NCI-H187 (cell line): ENCODE measurements at places on chromosomes 2 and 18.

DNA sequence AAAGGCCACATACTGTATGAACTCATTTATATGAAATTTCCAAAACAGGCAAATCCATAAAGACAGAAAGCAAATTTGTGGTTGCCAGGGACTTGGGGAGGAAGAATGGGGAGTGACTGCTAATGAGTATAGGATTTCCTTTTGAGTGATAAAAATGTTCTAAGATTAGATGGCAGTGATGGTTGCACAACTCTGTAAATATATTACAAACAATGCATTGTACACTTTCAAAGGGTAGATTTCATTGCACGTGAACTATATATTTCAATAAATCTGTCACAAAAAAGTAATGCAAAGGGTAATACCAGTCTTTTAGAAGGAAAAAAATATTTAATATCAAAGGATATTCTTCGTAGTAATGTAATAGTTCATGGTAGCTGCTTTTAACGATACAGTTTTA is 63.7 kb upstream of the PROKR1 start:
- DNase-seq, result no peak

- no peak for DNase-seq
These were observed 1.7 kb downstream of the EGR4 start for GRCh38 chr2:73291461-73292315.

GRCh38 chr18:60675801-60676200 is 303.2 kb upstream of the MC4R start:
- no peak for DNase-seq

DNA sequence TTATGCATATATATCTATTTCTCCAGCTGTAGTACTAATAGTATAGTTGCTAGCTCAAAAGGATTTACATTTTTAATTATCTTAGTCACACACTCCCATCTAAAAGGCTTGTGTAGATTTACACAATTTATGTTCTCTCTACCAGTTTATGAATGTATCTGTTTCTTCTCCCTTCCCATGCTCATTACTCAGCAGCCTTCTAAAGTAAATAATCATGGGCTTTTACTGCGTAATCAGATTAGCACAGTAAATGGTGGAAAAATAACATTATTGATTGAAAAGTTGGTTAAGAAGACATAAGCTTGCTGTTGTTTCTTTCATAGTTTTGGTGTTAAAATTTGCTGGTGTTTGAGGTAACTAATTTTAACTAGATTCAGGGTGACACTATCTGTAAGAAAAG is 81.8 kb downstream of the PTPN4 start:
- DNase-seq, result no peak
